ENCODE measurements at places on chromosomes 13 and 19.

GRCh38 chr13:43936647-43937046 lies 56.9 kb downstream of the LACC1 start:
- no peak for DNase-seq

DNA sequence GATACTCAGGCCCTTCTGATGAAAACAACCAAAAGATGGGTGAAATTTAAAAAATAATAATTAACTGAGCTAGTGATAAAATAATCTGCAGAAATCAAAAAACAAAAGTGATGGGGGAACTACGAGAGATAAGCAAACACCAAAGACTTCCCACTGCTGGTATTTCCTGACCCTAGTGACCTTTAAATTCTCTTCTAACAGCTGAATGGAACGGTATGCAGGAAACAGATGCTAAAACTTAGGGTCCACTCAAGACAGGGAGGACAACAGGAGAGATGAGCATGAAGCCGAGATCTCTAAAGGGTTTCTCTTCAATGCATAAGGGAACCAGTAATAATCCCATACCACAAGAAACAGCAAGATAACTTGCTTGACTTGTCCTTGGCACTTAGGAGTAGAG lies 50.8 kb downstream of the USP12 start:
- DNase-seq = no peak

DNA sequence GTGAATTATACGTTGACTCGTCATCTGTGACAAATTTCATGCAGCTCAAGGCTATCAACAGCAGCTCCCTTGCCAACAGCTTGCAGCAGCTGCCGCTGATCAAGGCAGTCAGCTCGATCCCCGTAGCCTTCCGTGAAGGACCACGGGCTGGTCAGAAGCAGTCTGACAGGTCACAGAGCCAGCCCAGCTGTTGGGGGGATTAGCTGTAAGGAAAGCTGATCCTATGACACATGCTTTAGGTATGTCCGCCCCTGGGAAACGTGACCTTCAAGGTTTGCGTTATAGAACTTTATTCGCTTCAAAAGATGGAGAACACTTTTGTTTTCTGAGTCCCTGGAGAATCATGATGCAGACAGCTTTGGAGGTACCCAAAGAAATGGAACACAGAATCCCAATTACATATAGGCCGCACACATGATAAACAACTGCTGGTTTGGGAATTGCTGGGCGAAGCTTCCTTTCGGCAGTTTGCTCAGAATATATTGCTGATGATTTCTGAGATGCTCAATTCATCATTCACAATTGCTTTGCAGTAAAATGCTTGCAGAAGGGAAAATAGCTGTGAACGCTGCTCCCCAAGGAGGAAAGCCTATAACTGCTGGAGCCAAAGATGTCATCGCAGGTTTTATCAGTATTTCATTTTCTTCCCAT lies 62.6 kb upstream of the USP29 start:
- peak; percentile 80 for DNase-seq

DNA sequence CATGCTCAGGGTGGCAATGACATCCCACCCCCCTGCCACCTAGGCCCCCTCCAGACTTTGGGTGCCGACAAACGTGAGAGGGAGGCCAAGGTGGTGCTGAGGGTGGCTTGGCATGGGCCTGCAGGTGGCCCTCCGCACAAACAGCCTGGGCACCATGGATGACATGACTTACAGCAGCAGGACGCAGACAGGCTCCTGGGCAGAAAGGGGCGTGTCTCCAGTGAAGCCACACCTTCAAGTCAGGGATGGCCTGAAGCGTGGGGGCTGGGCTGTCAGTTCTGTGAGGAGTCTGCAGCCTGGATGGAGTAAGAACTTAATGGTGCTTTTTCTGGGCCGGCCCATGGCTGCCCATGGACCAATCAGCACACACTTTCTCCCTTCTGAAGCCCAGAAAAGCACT lies 25.3 kb downstream of the POMP start:
- DNase-seq = no peak
